ENCODE measurements at places on chromosomes 6 and 20.

- no peak for DNase-seq
Observed at GRCh38 chr6:41334482-41335040, 847 bp upstream of the NCR2 start.

- no peak for DNase-seq
Observed at GRCh38 chr20:34055290-34055689, 56.8 kb downstream of the EIF2S2 start.

DNA sequence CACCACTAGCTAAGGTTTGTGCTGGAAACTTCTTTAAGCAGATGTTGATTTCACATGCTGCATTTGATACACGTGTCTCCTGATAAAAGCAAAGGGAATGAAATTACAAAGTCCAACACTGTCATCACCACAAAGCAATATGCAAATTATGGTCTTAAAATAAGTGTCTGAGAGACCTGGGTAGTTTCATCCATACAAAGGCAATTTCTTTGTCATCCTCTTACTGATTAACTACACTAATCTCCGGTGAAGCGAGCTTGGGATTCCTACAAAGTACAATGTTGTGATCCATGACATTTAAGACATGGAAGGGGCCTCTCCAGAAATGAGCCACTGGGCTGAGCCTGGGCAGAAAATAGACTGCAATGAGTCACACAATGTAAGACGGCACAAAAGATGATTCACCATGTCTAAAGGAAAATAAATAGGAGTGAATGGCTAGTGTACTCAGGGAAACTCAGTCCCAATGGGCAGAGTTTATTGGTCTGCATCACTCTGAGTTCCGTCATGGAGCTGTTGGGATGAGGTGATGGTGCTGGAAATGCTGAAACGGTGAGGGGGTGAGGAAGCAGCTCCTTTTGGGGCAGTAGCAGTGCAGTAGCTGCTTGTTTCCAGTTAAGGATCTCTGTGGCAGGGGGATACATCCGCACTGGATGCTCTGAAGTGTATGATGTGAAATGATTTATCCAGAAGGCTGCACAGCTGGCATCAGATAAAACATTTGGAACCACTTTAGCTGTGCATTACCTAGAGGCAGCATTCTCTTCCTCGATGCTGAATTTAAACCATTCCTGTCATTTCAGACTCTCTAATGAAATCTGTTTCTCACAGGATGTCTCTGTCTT lies 103.3 kb downstream of the IBTK start:
- DNase-seq, result no peak

GRCh38 chr6:121223212-121223611 lies 111.1 kb downstream of the TBC1D32 start:
- DNase-seq, result no peak

DNA sequence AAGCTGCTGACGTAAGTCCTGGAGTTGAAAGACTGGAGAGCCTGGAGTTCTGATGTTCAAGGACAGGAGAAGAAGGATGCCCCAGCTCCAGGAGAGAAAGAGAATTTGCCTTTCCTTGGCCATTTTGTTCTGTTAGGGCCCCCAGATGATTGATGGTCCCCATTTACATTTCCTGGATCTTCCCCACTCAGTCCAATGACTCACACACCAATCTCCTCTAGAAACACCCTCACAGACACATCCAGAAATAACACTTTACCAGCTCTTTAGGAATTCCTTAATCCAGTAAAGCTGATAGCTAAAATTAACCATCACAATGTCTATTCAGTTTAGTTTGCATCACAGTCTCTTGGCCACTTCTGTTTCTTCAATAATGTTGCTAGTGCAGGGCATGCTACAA lies 260.2 kb upstream of the IRAK1BP1 start:
- no peak for DNase-seq

DNA sequence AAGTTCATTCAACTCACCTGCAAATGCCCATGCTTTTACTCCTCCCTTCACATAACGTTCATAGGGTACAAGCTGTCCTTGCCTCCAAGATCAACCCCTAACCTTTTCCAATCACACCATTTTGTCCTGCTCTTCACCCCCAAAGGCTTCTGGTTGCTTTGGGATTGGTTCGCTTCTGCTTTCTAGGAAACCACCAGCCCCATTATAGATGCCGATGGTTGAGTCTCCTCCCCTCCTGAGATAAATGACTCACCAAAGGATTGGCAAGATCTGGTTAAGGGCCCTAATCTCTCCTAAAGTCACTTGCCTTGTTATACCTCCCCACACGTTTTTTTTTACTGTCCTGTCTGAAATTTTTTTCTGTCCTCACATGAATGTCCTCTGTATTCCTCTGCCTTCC lies 311.4 kb downstream of the HACE1 start:
- DNase-seq, result no peak

GRCh38 chr6:167493976-167494697 lies 169.3 kb downstream of the TTLL2 start:
- DNase-seq, result no peak

DNA sequence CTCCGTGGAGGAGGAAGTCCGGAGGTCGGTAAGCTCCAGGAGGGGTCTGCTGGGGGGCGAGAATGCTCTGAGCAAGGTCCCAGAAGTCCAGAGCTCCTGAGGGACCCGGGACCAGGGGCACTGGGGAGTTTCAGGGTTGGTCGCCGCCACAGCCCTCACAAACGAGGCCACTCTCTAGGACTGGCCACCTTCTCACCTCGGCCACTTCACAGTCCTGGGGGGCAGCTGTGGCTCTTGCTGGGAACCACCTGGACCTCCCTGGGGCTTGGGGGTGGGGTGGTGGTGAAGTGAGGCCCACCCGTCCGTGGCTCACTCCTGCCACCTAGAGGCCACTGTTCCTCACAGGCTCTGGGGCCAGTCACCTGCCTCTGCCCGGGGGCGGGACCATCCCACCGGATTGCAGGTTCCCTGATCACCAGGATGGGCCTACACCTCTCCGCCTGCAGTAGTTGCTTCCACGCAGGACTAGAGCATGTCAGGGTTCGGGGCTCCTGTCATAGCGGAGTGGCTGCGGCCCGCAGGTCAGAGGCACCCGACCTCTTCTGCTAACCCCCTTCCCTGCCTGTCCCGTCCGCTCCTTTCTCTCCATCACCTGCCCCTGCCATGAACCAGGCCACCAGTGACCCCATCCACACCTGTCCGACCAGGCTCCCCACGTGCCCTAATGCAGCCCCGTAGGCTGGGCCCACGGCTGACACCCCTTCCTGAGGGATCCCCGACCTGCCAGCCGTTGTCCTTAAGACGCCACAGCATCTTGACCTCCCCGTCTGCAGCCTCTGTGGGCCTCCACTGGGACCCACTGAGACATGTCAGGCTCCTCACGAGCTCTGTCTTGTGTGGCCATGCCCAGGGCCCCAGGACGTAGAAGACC lies 5.1 kb upstream of the TCEA2 start:
- peak; percentile 83 for DNase-seq
